ENCODE measurements at places on chromosomes 13 and 19.

- DNase-seq, result no peak
Measured at GRCh38 chr13:109389892-109390345, 396.5 kb downstream of the IRS2 start.

DNA sequence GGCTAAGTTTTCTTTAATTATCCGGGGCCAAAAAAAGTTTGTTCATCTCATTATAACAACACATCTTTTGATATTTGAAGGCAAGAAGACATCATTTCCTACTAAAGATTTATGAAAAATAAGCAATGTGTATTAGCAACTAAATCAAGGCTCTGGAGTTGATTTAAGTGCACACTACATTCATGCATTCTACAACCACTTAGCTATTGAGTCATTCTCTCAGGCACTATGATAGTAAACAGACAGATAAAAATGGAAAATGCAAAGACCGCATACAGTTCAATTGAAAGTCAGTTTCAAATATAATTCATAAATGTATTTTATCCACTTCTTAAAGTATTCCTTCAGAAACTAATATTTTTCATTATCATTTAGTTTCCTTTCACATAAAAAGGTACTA lies 1395.2 kb downstream of the PCDH9 start:
- no peak for DNase-seq

DNA sequence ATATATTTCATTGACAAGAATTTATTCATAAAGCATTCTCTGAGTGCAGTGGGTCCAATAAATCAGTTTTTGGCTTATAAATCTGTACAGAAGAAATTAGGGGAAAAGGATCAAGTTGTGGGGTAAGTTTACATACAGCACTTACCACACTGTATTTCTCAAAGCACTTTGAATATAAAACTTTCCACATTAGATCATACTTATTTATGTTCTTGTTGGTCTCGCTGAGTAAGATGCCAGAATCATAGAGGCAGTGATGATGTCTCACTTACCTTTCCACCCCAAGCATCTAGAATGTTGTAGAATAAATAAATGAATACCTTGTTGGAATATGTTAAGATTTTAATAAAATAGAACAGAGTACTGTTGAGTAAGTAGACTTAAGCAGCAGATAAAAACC lies 279.1 kb downstream of the PCDH20 start:
- no peak for DNase-seq

GRCh38 chr13:82817133-82817532 lies 1065.1 kb downstream of the SLITRK1 start:
- DNase-seq, result no peak

- no peak for DNase-seq
Measured at GRCh38 chr19:281156-281853, 9.9 kb downstream of the PLPP2 start.

DNA sequence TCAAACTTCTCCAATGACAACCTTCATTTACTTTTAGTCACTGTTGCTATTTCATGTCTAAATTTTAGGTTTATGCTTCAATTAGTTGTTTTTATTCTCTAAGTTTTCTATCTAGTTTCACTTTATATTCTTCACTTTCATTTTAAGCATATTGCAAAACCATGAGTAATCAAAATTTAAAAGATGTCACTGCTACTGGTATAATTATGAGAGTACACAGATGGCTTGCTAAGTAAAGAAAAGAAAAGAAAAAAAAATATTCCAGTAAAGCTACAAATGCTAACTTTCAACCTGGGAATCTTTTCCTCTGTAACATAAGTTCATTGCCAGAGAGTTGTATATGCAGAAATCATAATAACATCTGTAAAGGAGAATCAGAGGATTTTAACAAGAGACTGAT lies 1624.7 kb downstream of the PCDH9 start:
- no peak for DNase-seq

DNA sequence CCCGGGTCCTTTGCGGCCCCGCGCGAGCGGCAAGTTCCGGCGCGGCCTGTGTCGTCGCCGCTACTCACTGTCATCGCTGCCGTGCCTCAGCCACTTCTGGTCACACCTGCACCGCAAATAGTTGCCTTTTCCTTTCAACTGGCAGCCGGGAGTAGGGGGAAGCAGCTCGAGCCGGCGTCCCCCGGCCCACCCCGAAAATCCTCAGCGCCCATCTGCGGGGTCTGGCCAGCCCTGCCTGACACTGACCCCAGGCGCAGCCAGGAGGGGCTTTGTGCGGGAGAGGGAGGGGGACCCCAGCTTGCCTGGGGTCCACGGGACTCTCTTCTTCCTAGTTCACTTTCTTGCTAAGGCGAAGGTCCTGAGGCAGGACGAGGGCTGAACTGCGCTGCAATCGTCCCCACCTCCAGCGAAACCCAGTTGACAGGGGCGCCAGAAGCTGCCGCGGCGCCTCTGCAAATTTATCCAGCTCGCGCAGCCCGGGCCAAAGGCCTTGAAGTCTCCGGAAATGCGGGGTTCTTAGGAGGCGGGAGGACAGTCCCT lies 1.7 kb downstream of the PDX1 start:
- no peak for DNase-seq

- DNase-seq, result no peak
Measured at GRCh38 chr13:29679396-29680053, 84.0 kb upstream of the SLC7A1 start.

GRCh38 chr19:50795664-50796073 lies 5.5 kb downstream of the ACP4 start:
- DNase-seq, result no peak

GRCh38 chr19:8592231-8593009 lies 15.2 kb upstream of the MYO1F start:
- DNase-seq, result peak; percentile 90

- no peak for DNase-seq
Measured at GRCh38 chr13:59346999-59347723, 816.6 kb downstream of the DIAPH3 start.

DNA sequence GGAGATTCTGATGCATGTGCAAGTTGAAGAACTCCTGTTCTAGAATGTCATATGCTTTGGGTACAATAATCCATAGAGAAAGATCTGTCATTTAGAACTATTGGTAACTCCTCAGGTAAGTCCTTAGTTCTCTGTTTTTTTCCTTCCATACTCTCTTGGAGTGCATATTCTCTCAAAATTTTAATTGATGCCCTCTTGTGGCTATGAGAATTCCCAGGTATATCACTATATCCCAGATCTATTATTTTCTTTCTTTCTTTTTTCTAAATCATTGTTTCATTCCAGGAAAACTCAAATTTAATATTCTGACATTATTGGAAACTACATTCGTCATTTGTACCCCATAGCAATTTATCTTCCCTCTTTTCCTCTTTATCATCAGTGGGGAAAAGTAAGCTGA lies 485.4 kb downstream of the KLF5 start:
- DNase-seq, result no peak

- no peak for DNase-seq
Measured at GRCh38 chr19:39139305-39139874, 13.8 kb downstream of the PAK4 start.

DNA sequence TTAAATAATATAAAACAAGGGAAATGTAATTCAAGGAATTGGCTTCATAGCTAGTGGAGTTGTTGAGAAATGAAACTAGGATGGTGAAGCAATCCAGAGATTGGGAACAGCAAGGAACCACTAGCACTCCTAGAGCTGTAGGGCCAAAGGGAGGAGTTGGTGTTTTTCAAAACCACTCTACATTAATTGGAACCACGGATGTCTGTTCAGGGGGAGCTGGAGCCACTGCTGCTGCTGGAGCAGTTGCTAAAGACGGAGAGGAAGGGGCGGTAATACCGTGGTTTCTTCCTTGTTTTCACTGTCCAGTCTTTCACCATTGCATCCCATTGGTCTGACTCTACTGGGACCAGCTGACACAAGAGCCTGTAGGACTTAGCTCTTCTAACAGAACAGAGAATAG lies 8.5 kb downstream of the DNAJC15 start:
- DNase-seq, result no peak

DNA sequence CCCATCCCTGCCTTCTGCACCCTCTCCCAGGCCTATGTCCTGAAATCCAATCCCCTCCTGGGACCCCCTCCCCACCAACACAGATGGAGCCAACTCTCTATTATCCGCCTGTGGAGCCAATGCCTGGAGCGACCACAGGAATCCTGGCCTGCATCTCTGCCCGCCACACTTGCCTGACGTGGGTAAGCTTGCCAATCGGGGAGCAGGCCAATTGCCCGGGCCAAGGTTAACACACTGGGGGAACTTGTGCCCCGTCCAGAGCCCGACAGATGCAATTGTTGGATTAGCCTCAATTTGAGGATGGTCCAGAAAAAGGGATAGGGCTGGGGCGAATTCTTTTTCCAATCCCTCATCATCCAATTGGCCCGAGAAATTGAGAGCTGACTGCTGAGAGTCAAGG lies 5.9 kb downstream of the WIZ start:
- DNase-seq, result no peak

DNA sequence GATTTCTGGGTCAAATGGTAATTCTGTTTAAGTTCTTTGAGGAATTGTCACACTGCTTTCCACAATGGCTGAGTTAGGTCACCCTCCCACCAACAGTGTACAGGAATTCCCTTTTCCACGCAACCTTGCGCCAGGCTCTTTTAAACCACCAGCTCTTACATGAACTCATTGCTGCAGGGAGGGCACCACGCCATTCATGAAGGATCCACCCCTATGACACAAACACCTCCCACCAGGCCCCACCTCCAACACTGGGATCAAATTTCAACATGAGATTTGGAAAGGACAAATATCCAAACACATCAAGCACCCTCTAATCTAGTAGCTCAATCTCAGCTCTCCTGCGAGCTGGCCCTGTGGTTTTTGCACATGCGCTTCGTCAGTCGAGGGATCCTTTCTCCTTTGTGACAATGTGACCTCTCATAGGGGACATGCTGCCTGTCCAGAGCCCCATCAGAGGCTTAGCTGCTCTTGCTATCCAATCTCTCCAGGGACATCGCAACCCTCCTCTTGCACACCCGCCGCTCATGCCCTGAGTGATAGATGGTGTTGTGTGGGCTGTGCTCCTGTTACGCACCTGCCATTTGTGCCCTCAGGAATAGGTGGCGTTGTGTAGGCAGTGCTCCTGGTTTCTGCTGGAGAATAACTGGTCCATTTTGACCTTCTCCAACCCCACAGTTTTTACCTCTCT lies 328.0 kb downstream of the UQCRFS1 start:
- no peak for DNase-seq

DNA sequence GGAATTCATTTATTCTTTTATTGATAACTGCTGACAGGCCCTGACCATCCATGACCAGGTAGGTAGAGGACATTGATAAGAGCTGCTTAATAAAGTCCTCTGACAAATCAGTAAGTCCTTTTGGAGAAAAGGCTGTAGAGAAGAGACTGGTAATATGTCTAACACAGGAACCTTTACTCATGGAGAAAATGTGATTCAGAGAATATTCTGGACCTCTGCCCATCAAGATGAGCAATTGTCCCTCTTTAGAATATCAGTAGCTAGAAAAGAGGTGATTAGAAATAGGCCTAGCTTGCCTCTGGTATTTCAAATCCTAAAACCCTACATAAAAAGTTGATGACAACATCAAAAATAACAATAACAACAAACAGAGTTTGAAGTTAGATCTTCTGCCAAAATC lies 642.3 kb downstream of the TBC1D4 start:
- no peak for DNase-seq

GRCh38 chr13:28495538-28496187 lies 735 bp upstream of the FLT1 start:
- no peak for DNase-seq

- DNase-seq, result no peak
Measured at GRCh38 chr19:3508771-3509535, 2.8 kb downstream of the FZR1 start.

DNA sequence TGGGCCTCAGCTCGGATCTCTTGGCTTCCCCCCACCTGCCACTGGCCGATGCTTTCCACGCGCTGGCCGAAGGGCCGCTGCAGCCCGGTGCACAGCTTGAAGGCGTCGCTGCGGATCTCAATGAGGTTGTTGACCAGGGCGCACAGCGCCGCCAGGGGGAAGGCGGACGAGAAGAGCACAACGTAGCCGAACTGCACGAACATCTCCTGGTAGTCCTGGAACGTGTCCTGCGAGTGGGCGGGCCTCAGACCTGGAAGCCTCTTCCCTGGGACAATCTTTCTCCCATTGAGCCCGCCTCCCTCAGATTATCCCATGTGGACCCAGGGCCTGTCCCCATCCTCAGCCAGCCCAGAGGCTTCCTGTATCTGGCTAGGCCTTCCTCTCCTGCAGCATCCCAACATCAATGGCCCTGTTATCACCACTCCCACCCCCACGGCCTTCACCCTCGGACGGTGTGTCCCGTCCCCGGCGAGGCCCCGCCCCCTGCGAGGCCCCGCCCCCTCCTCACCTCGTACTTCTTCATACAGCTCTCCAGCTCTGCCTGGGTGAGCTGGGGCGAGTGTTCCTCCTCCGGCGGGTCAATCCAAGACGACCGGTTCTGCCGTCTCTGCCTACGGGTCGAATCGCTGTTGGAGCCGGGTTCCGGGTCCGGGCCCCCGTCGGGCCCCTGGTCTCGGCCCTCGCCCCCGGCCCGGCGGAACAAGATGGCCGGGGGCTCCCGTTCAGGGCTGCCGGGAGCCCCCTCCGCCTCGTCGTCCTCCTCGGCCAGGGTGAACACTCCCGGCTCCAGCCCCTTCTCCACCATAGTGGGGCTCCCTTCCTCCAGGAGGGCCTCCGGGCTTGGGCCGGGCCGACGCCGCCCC lies 6.8 kb downstream of the ANO8 start:
- no peak for DNase-seq

DNA sequence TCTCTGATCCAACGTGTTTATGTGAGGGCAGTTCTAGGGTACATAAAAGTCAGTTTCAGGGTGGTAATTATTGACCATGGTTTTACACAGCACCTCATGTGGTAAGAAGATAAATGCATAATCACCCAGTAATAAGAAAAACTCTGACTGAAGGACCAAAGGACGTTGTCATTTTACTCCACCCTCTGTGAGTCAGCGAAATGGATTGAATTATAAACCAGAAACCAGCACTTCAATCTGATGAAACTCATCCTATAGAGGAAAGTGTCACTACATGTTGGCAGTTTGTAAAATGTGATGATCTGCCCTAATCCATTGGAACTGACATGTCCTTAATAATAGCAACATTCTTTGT lies 406.8 kb downstream of the KLF5 start:
- no peak for DNase-seq

DNA sequence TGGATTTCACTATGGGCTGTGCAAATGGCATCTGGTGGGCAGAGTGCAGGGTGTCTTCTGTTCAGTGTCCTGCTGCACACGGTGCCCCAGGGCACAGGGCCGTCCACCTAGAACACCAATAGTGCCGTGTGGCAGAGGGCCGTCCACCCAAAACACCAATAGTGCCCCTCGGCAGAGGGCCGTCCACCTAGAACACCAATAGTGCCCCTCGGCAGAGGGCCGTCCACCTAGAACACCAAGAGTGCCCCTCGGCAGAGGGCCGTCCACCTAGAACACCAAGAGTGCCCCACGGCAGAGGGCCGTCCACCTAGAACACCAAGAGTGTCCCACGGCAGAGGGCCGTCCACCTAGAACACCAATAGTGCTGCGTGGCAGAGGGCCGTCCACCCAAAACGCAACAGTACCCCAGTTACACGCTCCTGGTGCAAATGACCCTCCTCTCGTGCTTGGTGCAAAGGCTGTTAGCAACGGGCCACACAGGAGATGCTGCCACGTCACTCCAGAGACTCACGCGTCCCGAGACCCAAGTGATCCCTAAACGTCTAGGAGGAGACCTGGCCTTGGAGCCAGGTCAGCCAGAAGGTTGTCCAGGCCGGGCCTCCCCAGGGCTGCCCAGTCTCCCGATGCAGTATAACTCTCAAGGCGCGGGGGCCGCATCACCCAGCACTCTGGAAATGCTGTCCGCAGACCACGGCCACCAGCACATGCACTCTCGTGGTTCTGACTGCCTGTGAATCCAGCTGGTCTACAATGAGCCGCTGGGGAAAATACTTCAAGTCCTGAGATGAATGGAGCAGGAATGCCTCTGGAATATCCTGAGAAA lies 51.5 kb downstream of the RASA3 start:
- DNase-seq, result no peak
